ENCODE measurements at places on chromosomes 1 and 21.

- no peak for DNase-seq
- H3K36me3 ChIP-seq: no peaks in the 10 kb centered on the region
- H3K4me1 ChIP-seq: no peaks in the 10 kb centered on the region
- H3K27me3 ChIP-seq: no peaks in the 10 kb centered on the region
Observed at GRCh38 chr1:239675735-239676134, 289.4 kb downstream of the CHRM3 start.

- no peaks in the 10 kb centered on the region for H3K36me3 ChIP-seq
- H3K27ac ChIP-seq: no peak overlapping the region
- DNase-seq: no peak
- H3K4me3 ChIP-seq: no peak overlapping the region
Observed at GRCh38 chr1:228194921-228195812, 12.7 kb upstream of the OBSCN start.

DNA sequence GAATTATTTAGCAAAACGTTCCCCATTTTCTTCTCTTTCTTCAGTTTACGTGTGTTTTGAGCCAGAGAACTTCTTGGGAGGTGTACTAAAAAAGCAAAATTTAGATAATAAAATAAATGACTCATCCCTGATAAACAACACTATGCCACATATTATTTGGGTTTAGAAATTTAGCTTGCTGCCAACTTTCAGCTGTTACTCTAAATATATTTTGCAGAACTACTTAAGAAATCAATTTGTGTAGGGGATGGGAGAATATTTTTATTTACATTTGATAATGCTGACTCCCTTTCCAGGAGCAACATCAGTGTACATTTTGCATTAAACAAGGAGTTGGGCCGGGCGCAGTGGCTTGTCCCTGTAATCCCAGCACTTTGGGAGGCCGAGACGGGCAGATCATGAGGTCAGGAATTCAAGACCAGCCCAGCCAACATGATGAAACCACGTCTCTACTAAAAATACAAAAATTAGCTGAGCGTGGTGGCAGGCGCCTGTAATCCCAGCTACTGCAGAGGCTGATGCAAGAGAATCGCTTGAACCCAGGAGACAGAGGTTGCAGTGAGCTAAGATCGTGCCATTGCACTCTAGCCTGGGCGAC lies 151.4 kb upstream of the ZRANB2 start:
- no peak for DNase-seq
- no peak overlapping the region for H3K27ac ChIP-seq
- no peaks in the 10 kb centered on the region for H3K36me3 ChIP-seq
- H3K27me3 ChIP-seq: no peaks in the 10 kb centered on the region

DNA sequence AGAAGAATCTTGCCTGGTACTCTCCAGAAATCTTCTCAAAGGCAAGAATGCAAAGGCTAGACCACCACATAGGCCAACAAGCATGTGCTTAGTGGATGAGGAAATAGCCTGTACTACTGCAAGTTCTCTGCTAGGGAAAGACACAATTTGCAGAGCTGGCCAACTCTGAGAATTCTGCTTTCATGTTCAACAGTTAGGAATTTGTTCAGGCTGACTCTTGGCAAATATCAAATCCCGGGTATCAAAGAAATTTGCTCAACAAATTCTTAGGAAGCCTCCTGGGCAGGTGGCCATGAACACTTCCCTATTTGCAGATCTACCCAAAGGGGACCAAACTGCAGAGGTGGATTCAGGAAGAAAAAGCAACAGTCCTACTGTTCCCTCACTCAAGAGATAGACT lies 15.0 kb upstream of the H3-3A start:
- DNase-seq: no peak
- H3K27ac ChIP-seq: no peak overlapping the region
- no peaks in the 10 kb centered on the region for H3K27me3 ChIP-seq
- no peaks in the 10 kb centered on the region for H3K4me1 ChIP-seq

- H3K4me3 ChIP-seq: no peak overlapping the region
- H3K4me1 ChIP-seq: peaks cover 3% of the 10 kb centered on the region
- DNase-seq: peak; percentile 79
- H3K27ac ChIP-seq: no peak overlapping the region
Observed at GRCh38 chr1:192810253-192810880, 1.5 kb downstream of the RGS2 start.

DNA sequence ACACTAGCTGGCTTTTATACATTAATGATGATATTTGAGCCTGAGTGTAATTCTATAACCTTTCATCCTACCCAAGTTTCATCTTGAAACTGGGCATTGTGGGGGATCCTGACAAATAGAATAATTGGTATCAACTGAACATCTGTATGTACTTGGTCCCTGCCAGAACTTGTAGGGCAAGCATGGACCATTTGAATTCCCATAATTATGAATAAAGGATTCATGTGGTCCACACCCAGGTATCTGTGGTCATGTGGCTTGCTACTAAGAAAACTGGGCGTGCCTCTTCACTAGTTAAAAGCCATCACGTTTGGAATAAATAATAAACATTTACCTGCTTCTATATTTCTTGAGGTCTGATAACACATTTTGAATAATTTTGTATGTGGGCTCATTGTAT lies 20.6 kb upstream of the VTCN1 start:
- H3K27ac ChIP-seq: no peak overlapping the region
- DNase-seq: no peak
- no peaks in the 10 kb centered on the region for H3K36me3 ChIP-seq
- H3K4me3 ChIP-seq: no peak overlapping the region

GRCh38 chr1:119729044-119729443 lies 17.3 kb downstream of the PHGDH start:
- no peak overlapping the region for H3K27ac ChIP-seq
- DNase-seq: no peak
- peaks cover 4% of the 10 kb centered on the region for H3K4me1 ChIP-seq
- no peaks in the 10 kb centered on the region for H3K27me3 ChIP-seq
- H3K4me3 ChIP-seq: no peak overlapping the region

DNA sequence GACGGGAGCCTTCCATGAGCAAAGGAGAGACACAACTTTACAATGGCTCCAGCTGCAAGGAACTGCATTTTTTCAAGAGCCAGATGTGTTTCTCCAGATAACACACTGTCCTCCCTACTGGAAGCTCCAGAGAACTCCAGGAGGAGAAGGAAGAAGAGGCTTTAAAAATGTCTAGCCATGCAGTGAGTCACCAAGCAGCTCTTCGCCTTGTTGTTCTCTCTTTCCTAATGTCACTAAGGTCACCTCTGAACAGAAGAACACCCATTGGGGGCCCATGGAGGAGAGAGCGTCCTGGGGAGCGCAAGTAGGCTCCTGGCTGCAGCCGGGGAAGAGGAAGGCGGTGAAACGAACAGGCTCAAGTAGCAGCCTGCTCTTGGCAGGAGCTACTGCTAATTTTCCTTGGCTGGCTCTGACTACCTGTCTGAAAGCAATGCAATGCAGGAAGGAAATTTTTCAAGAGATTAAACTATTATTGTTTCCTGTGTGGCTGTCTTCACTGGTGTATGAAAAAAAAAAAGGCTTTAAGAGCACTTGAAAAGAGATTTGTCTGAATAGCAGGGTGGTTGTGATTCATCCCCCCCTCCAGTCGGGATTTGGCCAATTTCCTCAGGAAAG lies 321.9 kb downstream of the SETD4 start:
- H3K4me1 ChIP-seq: peaks cover 5% of the 10 kb centered on the region
- no peaks in the 10 kb centered on the region for H3K36me3 ChIP-seq
- H3K27me3 ChIP-seq: no peaks in the 10 kb centered on the region

GRCh38 chr21:45542242-45542666 lies at the start of gene SLC19A1:
TSS of gene SLC19A1 (minus strand) at chr21:45542440. CDS start at chr21:45537959, 4,481 bp downstream.
- peaks cover 20% of the 10 kb centered on the region for H3K4me1 ChIP-seq
- H3K27me3 ChIP-seq: peaks cover 8% of the 10 kb centered on the region
- peak within 1 kb of the TSS; percentile 78 for H3K4me3 ChIP-seq
- DNase-seq: peak; percentile 45
- no peak within 1 kb of the TSS for H3K27ac ChIP-seq
- H3K36me3 ChIP-seq: peaks cover 11% of the 10 kb centered on the region

- peaks cover 29% of the 10 kb centered on the region for H3K4me1 ChIP-seq
- H3K36me3 ChIP-seq: peaks cover under 1% of the 10 kb centered on the region
- no peak overlapping the region for H3K27ac ChIP-seq
- H3K27me3 ChIP-seq: peaks cover 41% of the 10 kb centered on the region
- no peak for DNase-seq
Observed at GRCh38 chr1:21670956-21671902, 2.1 kb upstream of the RAP1GAP start.

- H3K36me3 ChIP-seq: no peaks in the 10 kb centered on the region
- peaks cover 6% of the 10 kb centered on the region for H3K4me1 ChIP-seq
- H3K4me3 ChIP-seq: no peak overlapping the region
- no peak overlapping the region for H3K27ac ChIP-seq
- peaks cover 65% of the 10 kb centered on the region for H3K27me3 ChIP-seq
- no peak for DNase-seq
Observed at GRCh38 chr1:203219934-203220333, 9.5 kb downstream of the CHIT1 start.

- H3K27me3 ChIP-seq: peaks cover 14% of the 10 kb centered on the region
- H3K4me1 ChIP-seq: peaks cover 12% of the 10 kb centered on the region
- no peak for DNase-seq
- H3K36me3 ChIP-seq: no peaks in the 10 kb centered on the region
- H3K4me3 ChIP-seq: no peak overlapping the region
Observed at GRCh38 chr1:18581420-18581880, 49.2 kb upstream of the PAX7 start.

GRCh38 chr1:223363856-223364684 lies at the start of gene SUSD4:
TSS of gene SUSD4 (minus strand) at chr1:223364176. CDS start at chr1:223363425, 751 bp downstream.
- peak within 1 kb of the TSS; percentile 51 for H3K4me3 ChIP-seq
- no peaks in the 10 kb centered on the region for H3K36me3 ChIP-seq
- H3K27ac ChIP-seq: no peak within 1 kb of the TSS

GRCh38 chr1:108096089-108096488 lies 104.1 kb downstream of the SLC25A24 start:
- no peak overlapping the region for H3K27ac ChIP-seq
- H3K4me1 ChIP-seq: no peaks in the 10 kb centered on the region
- H3K4me3 ChIP-seq: no peak overlapping the region
- no peak for DNase-seq
- no peaks in the 10 kb centered on the region for H3K36me3 ChIP-seq
- no peaks in the 10 kb centered on the region for H3K27me3 ChIP-seq

DNA sequence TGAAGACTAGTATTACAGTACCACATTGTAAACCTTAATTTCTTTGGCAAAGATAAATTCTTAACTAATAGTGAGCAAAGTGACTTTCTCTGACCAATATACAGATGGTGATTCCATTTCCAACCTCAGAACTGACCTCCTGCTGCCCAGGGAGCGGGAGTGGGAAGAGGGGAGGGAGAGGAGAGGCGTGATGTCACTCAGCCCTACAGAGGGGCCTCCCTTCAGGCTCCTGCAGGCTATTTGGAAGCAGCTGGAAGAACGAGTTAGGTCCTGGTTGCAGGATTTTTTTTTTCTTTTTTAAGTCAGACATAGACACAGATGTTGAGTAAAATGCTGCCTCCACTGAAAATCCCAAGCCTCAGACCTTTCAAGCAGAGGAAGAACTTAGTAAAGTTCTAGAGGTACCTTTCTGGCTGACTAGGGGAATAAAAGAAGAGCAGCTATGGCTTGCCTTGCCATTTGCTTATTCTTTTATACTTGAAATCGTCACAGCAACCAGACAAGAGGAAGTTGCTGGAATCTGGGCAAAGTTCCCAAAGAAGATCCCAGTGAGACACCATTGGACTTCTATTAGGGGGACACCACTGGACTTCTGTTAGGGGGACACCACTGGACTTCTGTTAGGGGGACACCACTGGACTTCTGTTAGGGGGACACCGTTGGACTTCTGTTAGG lies 54.5 kb downstream of the EXO1 start:
- H3K36me3 ChIP-seq: no peaks in the 10 kb centered on the region
- H3K27ac ChIP-seq: no peak overlapping the region
- DNase-seq: peak; percentile 36
- H3K27me3 ChIP-seq: no peaks in the 10 kb centered on the region

- H3K4me3 ChIP-seq: no peak overlapping the region
- H3K27ac ChIP-seq: no peak overlapping the region
Observed at GRCh38 chr1:23116216-23116836, 52.3 kb downstream of the LUZP1 start.

GRCh38 chr21:15443740-15444117 lies 286.1 kb upstream of the USP25 start:
- no peak overlapping the region for H3K4me3 ChIP-seq
- no peaks in the 10 kb centered on the region for H3K36me3 ChIP-seq
- no peak overlapping the region for H3K27ac ChIP-seq
- peak; percentile 8 for DNase-seq
- H3K27me3 ChIP-seq: no peaks in the 10 kb centered on the region

DNA sequence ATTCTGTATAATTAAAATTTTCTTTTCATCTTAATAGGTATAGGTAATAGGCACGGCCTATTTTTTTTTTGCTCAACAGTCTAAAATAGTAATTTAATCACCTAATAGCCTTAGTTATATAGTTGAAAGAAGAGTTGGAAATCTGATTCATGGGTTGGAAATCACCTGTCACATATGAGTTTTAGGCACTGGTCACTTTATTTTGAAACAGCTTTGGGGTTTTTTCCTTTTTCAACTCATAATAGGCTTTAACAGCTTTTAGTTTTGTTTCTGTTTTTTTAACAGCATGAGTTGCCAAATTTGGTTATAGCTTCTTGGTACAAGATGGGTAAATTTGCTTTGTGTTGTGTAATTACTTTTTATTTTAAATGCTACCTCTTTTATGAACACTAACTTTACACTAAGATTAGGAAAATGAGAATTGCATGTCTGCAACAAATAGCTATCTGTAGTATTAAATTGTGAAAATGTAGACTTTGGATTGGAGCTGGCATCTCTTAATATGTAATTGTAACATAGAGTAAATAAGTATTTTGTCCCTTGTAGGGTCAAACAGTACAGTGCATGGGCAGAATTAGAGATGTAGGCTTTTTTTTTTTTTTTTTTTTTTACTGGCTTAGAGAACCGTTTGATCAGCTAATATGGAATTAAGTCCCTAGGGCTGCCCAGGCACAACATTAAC lies 109.8 kb downstream of the OSBPL9 start:
- no peak overlapping the region for H3K27ac ChIP-seq
- H3K4me3 ChIP-seq: no peak overlapping the region
- H3K4me1 ChIP-seq: peaks cover 7% of the 10 kb centered on the region

DNA sequence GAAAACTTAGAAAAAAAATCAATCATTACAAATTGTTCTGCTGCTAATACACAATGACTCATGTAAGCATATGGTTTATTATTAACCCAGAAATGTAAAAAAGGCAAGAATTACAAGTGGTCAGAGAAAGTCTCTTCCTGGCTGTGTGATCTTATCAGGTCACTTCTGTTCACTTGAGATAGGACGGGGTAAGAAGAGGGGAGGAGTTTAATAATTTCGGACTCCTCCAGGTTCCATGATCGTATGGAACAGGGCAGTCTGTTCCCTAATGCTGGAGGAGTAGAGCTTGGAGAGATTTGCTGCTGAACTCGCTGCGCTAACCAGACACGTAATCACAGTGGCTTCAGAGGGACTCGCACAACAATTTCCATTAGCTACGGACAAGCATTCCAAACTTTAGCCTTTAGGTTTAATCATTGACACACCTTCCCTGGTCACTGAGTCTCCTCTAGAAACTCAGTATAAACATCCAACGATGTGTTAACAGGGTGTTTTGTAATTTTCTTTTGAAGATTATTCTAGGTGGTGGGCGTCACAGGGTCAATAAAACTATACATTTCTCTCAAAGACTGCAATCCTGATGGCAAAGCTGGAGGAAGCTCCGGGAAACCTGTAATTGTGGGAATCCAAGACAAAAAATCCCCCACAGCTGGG lies 1.3 kb downstream of the CRYZ start:
- H3K36me3 ChIP-seq: peaks cover 1% of the 10 kb centered on the region
- no peaks in the 10 kb centered on the region for H3K27me3 ChIP-seq
- H3K27ac ChIP-seq: peak overlapping the region; percentile 96
- no peak overlapping the region for H3K4me3 ChIP-seq
- H3K4me1 ChIP-seq: peaks cover 9% of the 10 kb centered on the region

GRCh38 chr21:35503671-35504070 lies 454.6 kb upstream of the RUNX1 start:
- H3K4me1 ChIP-seq: no peaks in the 10 kb centered on the region
- no peaks in the 10 kb centered on the region for H3K36me3 ChIP-seq
- DNase-seq: peak; percentile 14
- peaks cover 17% of the 10 kb centered on the region for H3K27me3 ChIP-seq
- H3K27ac ChIP-seq: no peak overlapping the region
